ENCODE measurements at places on chromosomes 7 and 10.
A peak's percentile ranks its signal among the peaks of the same experiment; 100 is the strongest.

GRCh38 chr10:71382757-71383156 lies 14.0 kb upstream of the CDH23 start:
- no peaks in the 10 kb centered on the region for H3K36me3 ChIP-seq
- peaks cover 14% of the 10 kb centered on the region for H3K27me3 ChIP-seq
- no peak overlapping the region for H3K27ac ChIP-seq

GRCh38 chr7:1689311-1689710 lies 19.2 kb downstream of the ELFN1 start:
- H3K27me3 ChIP-seq: no peaks in the 10 kb centered on the region
- H3K27ac ChIP-seq: no peak overlapping the region
- peak; percentile 4 for DNase-seq
- H3K36me3 ChIP-seq: peaks cover 12% of the 10 kb centered on the region
- no peak overlapping the region for H3K4me3 ChIP-seq

- H3K4me1 ChIP-seq: peaks cover 6% of the 10 kb centered on the region
- no peak overlapping the region for H3K4me3 ChIP-seq
- peak overlapping the region; percentile 1 for H3K27ac ChIP-seq
- H3K27me3 ChIP-seq: no peaks in the 10 kb centered on the region
- DNase-seq: no peak
- H3K36me3 ChIP-seq: no peaks in the 10 kb centered on the region
These were observed 516.1 kb downstream of the NRG3 start for GRCh38 chr10:82390866-82391658.

DNA sequence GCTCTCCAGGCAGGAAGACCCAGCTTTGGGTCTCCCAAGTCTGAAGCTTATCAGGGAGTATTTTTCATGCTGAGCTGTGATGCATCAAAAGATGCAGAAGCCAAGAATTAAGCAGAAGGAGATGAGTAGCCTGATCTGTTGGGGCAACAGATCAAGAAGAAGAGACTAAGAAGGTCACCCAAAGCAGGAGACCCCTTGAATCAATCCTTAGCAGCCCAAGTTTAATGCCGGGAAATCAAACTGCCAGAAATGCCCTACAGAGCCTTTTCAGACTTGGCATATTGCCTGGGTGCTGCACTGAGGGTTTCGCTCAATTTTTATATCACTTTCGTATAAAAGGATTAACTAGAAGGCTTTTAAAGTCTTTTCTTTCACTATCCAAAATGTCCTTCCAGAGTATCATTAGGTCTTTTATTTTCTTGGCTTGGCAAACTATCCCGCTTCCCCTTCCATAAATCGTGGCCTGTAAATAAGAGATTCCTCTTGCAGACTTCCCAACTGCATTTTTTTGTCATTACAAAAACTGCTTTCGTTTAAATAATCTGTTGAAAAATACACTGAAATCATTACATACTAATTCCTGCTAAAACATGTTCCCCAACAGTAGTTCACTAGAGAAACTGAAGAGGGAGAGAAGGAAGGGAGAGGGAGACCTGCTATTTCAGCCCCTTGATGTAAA lies 49.0 kb upstream of the STK17A start:
- no peak overlapping the region for H3K4me3 ChIP-seq
- H3K27ac ChIP-seq: no peak overlapping the region
- no peak for DNase-seq
- peaks cover 19% of the 10 kb centered on the region for H3K4me1 ChIP-seq
- H3K27me3 ChIP-seq: peaks cover 8% of the 10 kb centered on the region

Measured in progenitor cell of endocrine pancreas (in vitro differentiated cells).